ENCODE measurements at places on chromosomes 16 and 17.

- no peak for DNase-seq
These were observed 6.7 kb upstream of the RPL38 start for GRCh38 chr17:74196541-74197317.

DNA sequence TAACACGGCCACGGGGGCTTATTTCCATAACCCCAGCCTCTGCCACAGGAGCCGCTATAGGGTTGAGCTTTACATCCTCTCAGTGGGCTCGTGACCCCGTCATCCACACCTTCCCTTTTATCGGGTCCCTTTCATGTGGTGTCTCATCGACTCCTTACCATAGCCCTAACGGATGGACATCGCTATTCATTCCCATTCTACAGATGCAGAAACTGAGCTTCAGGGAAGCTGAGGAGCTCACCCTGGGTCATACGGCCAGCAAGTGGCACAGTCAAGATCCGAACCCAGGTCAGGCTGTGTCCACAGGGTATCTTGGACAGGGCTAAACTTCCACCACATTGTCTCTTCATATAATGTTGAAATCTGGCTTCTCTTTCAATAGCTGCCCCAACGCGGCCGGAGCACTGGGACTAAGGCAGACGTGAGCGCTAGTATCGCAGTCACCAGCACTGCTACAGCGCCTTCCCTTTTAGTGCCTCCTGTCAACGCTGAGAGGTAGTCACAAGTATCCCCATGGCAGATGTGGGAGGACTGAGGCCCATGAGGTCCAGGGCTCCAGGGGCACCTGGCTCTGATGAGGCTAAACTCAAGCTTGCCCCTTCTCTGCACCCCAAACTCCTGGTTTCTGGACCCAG, 50.8 kb downstream of the SOCS1 start:
- DNase-seq = no peak

DNA sequence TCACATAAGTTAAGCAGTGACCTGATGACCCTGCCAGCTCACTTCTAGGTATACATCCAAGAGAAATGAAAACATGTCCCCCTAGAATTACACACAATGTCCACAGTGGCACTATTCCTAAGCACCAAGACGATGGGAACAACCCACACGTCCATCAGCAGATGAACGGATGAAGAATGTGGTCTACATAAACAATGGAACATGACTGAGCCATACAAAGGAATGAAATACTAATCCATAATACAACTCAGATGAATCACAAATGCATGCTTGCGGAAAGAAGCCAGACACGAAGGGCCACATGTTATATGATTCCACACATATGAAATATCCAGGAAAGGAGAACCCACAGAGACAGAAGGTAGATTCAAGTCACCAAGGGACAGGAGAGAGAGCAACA, 17.4 kb downstream of the USP22 start:
- DNase-seq = no peak

DNA sequence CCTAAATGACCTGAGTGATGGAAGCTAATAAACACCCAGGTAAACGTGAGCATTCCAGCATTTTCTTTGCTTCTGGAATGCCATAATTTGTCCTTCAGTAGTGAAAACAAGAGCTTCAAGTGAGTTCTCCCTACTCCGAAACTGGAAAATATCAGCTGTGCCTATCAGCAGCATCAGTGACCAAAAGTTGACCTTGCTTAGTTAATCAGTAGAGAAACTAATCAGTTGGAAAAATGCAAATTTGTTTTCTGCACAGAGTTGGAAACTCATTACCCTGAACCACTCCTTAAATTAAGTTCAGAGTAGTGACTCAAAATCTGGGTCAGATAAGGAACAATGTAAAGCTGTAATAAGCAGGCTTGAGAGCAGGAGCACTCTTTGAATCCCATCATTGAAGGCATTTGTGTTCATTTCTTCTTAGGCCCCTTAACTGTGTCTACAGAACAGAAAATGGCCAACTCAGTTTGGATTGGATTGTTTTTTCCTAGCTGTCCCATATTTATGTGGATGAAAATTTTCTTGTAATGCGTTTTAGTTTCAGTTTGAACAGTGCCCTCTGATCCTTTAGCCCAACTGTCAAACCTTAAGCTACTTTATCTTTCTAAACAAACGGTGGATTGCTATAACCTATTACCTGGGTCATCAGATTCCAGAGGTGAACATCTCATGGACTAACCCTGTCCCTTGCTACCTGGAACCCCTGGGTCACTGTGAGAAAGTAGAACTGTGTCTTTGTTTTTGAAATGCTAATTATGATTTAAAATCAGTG, 290.4 kb downstream of the TOX3 start:
- DNase-seq = no peak

GRCh38 chr16:30139583-30140481, 16.8 kb upstream of the MAPK3 start:
- DNase-seq = peak; percentile 18

DNA sequence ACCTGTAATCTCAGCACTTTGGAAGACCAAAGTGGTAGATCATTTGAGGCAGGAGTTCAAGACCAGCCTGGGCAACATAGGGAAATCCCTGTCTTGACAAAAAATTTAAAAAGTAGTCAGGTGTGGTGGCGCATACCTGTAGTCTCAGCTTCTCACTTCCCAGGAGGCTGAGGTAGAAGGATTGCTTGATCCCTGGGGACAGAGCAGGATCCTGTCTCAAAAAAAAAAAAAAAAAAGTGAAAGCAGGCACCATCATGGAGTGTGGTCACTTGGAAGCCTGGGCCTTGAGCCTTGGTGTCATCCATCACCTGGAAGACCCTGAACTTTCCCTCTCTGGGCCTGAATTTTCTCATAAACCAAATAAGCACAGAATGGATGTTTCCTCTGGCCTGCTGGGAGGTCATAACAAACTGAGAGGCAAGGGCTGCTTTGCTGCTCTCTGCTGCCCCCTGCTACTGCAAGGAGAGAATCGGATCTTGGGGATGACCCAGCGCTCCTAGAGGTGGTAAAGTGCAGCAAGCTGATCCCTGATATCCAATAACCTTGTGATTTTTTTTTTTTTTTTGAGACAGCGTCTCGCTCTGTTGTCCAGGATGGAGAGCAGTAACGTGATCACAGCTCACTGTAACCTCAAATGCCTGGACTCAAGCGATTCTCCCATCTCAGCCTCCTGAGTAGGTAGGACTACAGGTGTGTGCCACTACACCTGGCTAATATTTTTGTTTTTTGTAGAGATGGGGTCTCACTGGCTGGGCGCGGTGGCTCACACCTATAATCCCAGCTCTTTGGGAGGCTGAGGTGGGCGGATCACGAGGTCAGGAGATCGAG, 75.9 kb upstream of the RNU2-1 start:
- no peak for DNase-seq

DNA sequence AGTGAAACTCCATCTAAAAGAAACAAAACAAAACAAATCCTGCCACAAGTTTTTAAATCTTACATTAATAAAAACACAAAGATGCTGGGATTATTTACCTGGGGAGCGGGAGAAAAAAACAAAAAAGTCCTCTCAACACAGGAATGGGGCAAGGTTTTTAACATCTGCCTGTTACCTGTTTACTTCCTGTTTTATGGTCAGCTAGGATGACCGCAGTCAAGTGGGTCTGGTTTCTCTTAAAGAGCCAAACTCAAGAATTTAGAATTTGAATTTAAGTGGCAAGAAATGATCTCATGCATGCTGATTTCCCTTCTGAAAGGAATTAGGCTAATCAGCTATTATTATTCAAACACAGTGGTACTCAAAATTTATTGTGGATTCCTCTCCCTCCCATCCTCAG, 39.7 kb upstream of the TBC1D3K start:
- DNase-seq = no peak

GRCh38 chr17:9299695-9300094, 275.9 kb downstream of the STX8 start:
- no peak for DNase-seq

GRCh38 chr16:79263425-79263824, 337.1 kb downstream of the MAF start:
- no peak for DNase-seq

- DNase-seq = no peak
These were observed 33.5 kb upstream of the DNAH9 start for GRCh38 chr17:11564589-11565380.

- no peak for DNase-seq
These were observed 1.7 kb downstream of the KSR1 start for GRCh38 chr17:27457731-27458523.

GRCh38 chr16:53549970-53550690, 47.1 kb upstream of the AKTIP start:
- peak; percentile 45 for DNase-seq

- DNase-seq = no peak
These were observed 36.2 kb upstream of the MAP3K14 start for GRCh38 chr17:45353043-45353442.

DNA sequence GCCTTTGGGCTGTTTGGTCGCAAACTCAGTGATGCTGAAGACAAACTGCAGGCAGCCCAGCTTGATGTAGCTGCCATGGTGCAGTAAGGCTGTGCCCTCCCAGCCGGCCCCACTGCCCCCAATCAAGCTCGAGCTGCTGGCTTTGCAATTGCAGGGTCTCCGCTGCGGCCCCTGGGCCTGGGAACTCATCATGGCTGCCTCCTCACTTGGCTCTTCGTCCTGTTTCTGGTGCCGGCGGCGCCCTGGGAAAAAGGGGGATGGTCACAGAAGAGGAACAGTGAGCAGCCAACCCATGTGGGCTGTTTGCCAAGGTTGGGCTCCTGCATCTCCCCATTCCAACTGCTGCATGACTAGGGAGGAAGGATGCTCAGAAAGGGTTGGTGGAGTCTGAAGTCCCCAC, 3.4 kb upstream of the DHRS13 start:
- DNase-seq = no peak

GRCh38 chr17:77140878-77141767, at the start of gene SEC14L1:
Gene SEC14L1, plus strand, starts transcription at chr17:77140969. Its CDS starts 2,628 bp downstream, at chr17:77143597.
- DNase-seq = no peak

DNA sequence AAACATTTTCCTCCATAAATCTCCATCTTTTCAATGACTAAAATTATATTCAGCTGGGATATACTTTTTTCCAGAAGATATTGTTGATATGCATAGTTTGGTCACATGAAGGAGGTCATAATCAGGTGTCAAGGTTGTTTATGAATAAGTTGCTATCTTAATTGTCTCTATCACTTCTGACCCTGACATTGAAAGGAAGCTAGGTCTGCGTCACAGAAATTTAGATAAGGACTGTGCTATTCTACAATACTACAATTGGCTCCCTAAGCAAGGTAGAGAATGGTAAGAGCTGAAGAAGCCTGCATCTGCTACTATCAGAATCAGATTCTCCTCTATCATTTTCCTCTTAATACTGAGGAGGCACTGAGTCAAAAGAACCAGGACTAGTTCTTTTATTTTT, 67.5 kb downstream of the CACNG1 start:
- DNase-seq = no peak

DNA sequence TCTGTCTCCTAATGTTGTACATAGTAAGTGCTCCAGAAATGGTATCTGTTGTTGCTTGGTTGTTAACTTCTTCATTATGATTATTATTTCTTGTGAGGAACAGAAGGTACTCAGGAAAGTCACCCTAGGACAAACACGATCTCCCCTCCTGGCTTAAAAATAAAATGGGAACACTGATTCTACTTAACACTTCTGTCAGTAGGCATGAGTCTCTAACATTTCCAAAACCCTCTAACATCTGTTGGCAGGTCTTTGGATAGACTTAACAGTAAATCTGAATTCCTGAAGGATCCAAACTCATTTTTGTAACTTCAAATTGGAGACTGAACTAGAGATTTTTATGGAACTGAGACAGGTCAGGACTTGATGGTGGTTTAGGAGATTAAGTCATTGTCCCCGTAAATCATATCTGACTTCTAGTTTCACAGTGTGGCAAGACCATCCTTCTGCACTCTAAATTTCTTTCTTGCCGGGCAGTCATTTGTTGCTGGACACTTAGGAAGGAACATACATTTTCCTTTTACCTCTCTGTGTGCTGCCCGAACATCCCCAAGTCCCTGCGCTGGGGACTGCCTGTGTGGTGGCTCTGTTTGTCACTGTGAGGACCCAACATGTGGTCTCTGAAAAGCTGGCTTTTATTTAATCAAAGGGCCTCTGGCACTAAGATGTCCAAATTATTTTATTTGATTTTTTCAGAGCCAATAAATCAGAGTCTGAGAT, 149.9 kb downstream of the NPIPB5 start:
- no peak for DNase-seq

DNA sequence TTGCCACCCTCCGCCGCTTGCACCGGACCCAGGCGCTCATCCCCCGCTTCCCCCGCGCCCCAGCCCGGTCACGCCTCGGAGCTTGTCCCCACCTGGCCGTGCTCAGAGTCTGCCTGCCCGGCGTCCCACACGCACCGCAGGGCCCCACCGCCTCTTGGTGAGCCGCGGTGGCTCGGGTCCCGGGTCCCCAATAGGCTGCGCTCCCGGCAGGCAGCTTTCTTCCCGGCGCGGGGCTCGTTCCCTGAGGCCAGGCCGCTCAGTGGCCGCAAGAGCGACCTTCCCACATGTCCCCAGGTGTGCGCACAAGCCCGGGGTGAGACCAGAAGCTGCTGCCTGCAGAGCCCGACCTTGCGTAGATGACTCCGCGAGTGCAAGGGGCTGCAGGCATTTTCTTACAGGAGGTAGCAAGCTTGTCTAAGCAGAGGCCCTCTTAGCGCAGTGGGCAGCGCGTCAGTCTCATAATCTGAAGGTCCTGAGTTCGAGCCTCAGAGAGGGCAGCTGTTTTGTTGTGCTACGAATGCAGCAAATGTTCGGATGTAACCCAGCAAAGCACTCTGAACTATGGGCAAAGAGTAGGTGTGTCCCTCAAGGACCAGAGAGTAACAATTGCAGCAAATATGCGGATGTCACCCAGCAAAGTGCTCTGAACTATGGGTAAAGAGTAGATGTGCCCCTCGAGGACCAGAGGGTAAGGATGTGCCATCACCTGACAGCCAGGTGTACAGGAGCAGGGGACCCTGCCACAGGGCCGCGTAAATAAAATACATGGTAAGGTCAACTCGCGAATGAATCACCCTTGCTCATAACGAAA, 15.6 kb downstream of the TLE7 start:
- no peak for DNase-seq

- DNase-seq = no peak
These were observed 313.2 kb upstream of the KCNJ16 start for GRCh38 chr17:69761767-69762321.

DNA sequence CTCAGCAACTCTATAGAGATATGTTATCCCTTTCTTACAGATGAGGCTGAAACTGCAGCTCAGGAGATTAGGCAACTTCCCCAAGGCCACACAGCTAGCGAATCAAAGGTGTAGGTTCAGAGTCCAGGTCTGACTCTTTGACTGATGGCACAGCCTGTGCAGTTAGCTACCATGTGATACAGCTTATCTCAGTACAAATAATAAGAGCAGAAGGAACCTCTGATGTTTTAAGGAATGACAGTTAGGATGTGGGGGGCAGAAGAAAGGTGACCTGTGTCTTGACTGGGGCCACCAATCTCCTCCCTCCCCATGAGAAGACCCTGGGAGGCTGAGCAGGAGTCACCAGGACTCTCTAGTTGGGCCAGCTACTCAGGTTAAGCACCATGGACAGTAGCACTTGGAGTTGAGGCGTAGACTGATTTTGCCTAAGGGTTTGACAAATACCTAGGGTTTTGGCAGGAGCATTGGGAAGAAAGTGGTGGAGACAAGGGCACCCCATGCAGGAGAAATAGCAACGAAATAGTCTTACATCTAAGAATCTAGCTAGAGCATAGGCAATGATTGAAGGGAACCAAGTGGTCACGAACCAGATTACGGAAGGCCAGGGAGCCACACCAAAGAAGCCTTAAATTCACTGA, 22.8 kb upstream of the ACSM2B start:
- DNase-seq = no peak

GRCh38 chr17:38568274-38568673, 37.5 kb downstream of the SRCIN1 start:
- DNase-seq = no peak
